RWPE2 (cell line): ENCODE measurements at places on chromosomes 12 and 14.

- DNase-seq, result no peak
Measured at GRCh38 chr12:52226446-52226845, 6.6 kb upstream of the KRT7 start.

GRCh38 chr12:58302487-58303011, 361.2 kb downstream of the ATP23 start:
- no peak for DNase-seq

GRCh38 chr12:12230275-12230674, 36.6 kb downstream of the LRP6 start:
- no peak for DNase-seq

- DNase-seq, result no peak
Measured at GRCh38 chr12:128844031-128844635, 9.1 kb upstream of the GLT1D1 start.

DNA sequence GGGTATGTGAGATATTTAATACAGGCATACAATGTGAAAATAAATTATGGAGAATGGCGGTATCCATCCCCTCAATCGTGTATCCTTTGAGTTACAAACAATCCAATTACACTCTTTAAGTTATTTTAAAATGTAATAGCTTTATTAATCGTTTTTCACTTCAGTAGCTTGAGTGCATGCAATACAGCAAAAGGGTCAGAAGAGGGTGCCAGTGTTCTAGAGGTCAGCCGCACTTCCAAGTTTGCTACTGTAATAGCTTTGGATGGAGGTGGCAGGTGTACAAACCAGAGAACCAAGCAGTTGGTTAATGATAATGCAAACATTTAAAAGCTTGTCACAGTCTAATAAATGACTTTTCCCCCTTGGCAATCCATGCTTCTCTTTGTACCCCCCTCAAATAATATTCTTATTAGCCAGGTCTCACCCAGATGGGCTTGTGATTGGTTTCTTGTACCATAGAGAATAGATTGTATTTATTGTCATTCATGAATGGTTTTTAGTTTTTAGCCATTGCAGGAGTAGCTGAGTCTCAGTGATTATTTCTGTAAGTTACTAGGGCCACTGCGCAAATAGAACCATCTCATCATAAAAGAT, 127.0 kb downstream of the ERC1 start:
- DNase-seq, result no peak

DNA sequence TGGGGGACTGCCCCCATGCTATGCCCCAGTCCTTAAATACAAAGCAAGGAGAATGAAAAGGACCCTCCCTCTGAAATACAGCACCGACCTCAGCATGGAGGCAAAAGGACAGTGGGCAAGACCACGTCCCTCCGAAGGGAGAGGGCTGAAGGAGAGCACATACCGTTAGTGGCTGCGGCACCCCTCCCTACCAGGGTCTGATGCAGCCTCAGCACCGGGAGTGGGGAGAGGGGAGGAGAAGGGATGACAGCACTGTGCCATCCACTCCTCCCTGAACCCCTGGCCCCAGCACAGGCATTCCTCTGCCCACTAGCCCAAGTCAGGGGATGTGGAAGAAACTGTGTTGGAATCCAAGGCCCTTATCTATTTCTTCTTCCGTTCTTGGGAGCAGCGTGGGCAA, 3.6 kb upstream of the ACRBP start:
- no peak for DNase-seq

DNA sequence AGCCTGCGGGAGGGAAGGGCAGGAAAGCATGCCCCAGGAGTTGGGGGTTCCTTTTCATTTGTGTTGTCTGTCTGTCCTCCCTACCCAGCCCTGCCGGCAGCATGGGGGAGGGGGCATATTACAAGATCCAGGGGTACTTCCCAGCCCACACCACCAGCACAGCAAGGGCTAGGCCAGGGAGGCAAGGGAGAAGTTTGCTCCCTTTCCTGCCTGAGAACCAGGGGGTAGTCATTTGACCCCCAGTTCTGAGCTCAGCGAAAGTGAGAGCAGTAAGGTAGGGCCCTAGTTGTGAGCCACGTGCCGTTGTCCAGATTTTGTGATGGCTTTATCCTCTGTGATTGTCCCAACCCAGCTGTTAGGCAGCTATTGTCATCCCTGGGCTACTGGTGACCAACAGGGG, 364.7 kb downstream of the BCL11B start:
- DNase-seq, result no peak

DNA sequence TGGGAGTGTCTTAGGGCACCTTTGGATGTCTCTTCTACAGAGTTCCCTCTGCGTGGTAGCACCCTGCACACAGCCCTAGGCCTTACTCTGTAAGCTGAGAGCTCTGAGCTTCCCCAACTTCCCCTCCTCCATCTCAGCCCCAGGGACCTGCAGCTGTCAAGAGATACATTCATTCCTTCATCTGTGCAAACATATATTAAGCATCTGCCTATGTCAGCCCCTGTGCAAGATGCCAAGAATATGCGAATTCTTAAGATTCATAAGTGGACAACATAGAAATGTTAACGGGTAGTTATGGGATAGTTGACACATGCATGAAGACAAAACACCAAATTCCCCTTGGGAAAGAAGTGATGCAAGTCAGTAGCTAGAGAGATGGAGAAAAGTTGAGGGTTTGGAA, 190.8 kb downstream of the SLC41A2 start:
- no peak for DNase-seq

GRCh38 chr14:20440882-20441281, 4.9 kb upstream of the KLHL33 start:
- no peak for DNase-seq

GRCh38 chr12:93571925-93572711, at the start of gene SOCS2:
SOCS2 (plus strand) TSS chr12:93572675; CDS start chr12:93572898, 223 bp downstream.
- no peak for DNase-seq

- DNase-seq, result no peak
Measured at GRCh38 chr14:35362450-35362849, 42.1 kb downstream of the NFKBIA start.
